ENCODE measurements at places on chromosomes 12 and 14. TPM values are rescaled to one million over a fixed set of nuclear protein-coding genes. Genes with fewer than 3 reads are reported as not detected.

GRCh38 chr12:12786706-12787601, 1.5 kb downstream of the APOLD1 start:
- DNase-seq: peak; percentile 38

The ATF7IP gene
- 28.5 TPM for total RNA-seq

DNA sequence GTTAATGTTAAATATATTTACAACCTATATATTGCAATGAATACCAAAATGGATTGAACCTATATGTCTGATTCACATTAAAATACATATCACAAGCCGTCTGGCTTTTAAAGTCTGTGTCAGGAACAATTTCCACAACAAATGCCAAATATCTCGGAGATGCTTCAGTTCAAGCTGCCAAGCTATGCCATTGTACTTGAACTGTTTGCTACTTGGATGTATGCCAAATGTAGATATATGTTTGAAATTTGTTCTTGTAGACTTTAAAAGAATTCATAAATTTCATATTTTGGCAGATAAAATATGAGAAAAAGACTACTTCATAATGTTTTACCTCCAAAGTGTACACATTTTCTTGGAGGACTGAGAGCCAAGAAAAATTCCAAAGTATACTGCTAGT, 37.0 kb downstream of the WASHC3 start:
- DNase-seq: no peak

GRCh38 chr12:57095440-57095839, 6.5 kb downstream of the NAB2 start:
- DNase-seq: no peak

GRCh38 chr12:63321373-63321772, 170.4 kb upstream of the AVPR1A start:
- no peak for DNase-seq

- DNase-seq: no peak
These were observed 1.1 kb upstream of the KRT3 start for GRCh38 chr12:52796839-52797528.

- no peak for DNase-seq
These were observed 112.8 kb downstream of the EGLN3 start for GRCh38 chr14:33837943-33838683.

The FKBP11 gene
- 12.4 TPM for total RNA-seq
